Activated T-helper 1 cell treated with Interleukin-2 at 50 U/mL for 16 hours (primary cell): ENCODE measurements at places on chromosomes 4 and X.
A peak's percentile ranks its signal among the peaks of the same experiment; 100 is the strongest.

- DNase-seq, result no peak
Measured at GRCh38 chr4:45578874-45579273, 545.0 kb downstream of the GABRG1 start.

- DNase-seq, result no peak
Measured at GRCh38 chr4:94548571-94548970, 96.8 kb downstream of the PDLIM5 start.

- DNase-seq, result no peak
Measured at GRCh38 chr4:133150486-133151340, 1.6 kb downstream of the PCDH10 start.

DNA sequence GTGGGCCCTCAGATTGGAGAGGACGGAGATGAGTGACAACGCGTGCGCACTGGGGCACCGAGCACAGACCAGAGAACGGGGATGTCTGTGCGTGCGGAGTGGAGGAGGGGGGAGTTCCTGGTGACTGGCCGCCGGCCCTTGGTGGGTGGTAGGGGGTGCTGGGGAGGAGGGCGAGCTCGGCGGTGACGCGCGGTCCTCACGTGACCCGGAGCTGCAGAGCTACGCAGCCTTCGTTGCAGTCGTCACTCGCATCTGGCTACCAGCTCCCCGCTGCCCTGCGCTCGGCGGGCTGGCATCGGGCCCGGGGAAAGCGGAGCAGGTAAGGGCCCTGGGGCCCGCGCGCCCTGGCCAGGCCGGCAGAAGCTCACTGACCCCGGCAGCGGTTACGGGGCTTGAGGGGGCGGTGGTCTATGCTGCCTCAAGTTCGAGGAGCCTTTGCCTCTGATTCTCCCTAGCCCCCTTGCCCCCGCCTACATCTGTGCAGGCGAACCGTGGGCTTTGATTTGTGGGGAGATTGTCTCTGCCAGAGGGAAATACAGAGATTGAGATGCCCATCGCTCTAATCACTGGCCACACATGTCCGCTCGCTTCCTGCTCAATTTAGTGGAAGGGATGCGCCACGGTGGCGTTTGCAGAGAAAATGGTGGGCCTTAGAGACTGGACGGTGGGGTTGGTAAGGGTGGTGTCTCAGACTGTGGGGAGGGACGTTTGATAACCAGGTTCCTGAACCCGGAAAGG, at the start of gene ARMCX4:
Gene ARMCX4, plus strand, starts transcription at position 245 of the 738 bp plus-strand sequence. CDS start 3,134 bp downstream, outside the sequence.
- peak; percentile 7 for DNase-seq

DNA sequence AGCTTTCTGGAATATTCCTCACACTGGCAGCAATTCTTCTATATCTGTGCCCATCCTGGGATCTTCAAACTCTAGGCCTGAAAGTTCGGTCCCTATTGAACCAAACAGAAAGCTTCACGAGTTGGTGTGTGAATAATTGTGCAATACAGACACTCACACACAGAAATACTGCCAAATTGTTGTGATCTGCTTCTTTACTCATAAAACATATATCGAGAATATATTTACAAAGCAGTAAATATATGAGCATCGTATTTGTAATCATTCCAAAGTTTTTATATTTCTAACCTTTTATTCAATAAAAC, 56.6 kb upstream of the BEX4 start:
- DNase-seq, result no peak

DNA sequence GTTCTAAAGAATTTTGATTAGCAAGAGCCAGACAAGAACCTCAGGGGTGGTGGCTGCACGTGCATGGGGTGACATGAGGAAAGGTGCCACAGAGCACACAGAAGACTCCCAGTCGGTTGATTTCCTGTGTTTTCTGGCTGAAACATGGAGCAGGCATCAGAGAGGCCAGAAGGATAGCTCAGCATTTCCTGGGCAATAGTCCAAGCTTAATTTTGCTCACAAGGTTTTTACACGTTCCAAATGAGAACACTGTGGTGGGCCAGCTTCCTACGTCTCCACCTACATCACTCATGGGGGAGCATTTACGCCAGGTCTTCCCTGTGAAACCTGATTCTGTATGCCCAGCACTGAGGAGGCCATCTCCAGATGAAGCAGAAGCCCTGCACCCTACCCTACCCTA, 212.5 kb upstream of the CLNK start:
- no peak for DNase-seq

GRCh38 chr4:172953896-172954568, 214.6 kb upstream of the GALNT7 start:
- DNase-seq, result no peak

GRCh38 chrX:259692-260355, 21.4 kb upstream of the PLCXD1 start:
- no peak for DNase-seq

- DNase-seq, result no peak
Measured at GRCh38 chrX:65572971-65573370, 38.4 kb upstream of the LAS1L start.

DNA sequence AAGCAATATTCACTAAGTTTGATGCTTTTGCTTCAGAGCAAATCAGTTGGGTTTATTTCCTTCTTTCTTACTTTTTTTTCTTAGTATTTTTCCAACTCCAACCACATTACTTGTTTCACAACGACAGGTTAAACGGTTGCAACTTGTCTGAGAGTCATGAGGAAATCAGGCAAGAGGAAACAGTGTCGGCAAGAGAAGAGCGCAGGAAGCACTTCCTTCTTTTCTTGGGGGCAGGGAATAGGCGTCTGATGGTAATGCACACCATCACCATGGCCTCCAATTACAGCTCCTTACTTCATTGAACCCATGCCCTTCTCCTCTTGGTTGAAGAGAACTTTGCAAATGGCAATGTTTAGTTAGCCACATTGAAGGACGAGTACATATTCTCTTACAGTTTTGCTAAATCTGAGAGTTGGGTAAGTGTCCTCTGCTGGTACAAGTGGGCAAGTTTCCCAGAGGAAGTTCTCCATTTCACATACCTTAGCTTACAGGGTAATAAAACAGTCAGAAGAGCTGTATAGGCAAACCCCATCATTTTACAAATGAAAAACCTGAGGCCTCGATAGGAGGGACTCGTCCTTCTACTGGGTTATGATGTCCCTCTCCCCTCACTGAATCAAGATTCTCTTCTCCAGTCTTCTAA, 8.3 kb upstream of the CXCL8 start:
- no peak for DNase-seq

GRCh38 chrX:15849555-15849954, 5.1 kb downstream of the AP1S2 start:
- no peak for DNase-seq

- no peak for DNase-seq
Measured at GRCh38 chr4:109676886-109677285, 26.4 kb downstream of the CASP6 start.

- no peak for DNase-seq
Measured at GRCh38 chr4:175035905-175036304, 117.7 kb downstream of the ADAM29 start.

- no peak for DNase-seq
Measured at GRCh38 chrX:10597871-10598270, 22.5 kb downstream of the MID1 start.

DNA sequence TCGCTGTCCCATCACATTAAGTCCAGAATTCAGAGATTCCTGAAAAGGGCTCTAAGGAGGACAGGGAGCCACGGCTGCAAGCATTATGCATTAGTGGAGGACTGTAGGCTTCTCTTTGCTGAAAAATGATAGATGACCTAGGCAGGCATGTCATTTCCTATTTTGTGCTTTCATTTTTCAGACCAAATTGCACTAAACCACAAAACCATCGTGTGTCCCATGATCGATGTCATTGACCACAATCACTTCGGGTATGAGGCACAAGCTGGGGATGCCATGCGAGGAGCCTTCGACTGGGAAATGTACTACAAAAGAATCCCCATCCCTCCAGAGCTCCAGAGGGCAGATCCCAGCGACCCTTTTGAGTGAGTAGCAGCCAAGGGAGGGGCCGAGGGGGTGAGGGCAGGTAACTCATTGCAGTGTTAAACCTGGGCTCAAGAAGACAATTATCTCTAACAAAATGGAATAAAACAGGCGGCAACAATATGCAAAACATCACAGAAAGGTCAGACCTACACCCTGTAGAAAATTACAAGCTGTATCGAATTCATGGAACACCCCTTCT, 355.2 kb upstream of the GALNT7 start:
- DNase-seq, result no peak

- no peak for DNase-seq
Measured at GRCh38 chrX:103151799-103152198, 58.9 kb upstream of the NXF3 start.

- no peak for DNase-seq
Measured at GRCh38 chrX:30196322-30196721, 19.0 kb upstream of the MAGEB2 start.

- no peak for DNase-seq
Measured at GRCh38 chrX:22202251-22202650, 70.5 kb upstream of the CBLL2 start.
